Activated CD4-positive, alpha-beta T cell treated with anti-CD3 and anti-CD28 coated beads for 1 hour (primary cell): ENCODE measurements at places on chromosomes 13 and 19.

DNA sequence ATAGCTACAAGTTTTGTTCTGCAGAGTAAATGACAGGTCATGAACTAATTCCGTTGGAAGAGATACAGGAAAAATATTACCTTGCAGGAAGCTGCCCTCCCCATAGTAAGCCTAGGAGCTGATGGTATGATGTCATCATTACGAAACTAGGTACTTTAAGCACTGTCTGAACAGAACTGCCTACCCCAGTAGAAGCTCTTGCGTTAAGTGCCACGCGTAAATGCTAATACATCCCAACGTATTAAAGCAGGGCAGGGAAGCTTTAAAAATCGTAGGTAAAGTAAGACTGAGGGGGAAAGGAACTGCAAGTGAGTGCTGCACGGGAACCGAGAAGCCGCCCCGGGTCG lies 572 bp downstream of the UGGT2 start:
- DNase-seq = no peak

GRCh38 chr19:5074830-5075394 lies 106.0 kb downstream of the KDM4B start:
- DNase-seq = no peak

DNA sequence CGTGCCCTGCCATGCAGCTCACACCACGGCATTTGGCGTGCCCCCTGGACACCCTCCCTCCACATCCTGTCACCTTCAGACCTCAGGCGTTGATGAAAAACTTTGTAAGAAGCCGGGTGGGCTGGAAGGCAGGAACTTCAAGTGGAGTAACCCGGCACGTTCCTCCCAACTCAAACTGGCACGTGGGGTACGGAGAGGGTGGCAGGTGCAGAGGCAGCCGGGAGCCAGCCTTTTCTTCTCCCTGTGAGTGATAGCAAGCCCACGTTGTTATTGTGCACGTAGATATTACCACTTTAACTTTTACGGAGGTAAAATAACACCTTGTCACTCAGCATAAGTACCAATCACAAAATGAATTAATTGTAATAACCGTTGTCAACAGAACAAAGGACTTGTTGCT lies 198.0 kb downstream of the ZNF536 start:
- no peak for DNase-seq

DNA sequence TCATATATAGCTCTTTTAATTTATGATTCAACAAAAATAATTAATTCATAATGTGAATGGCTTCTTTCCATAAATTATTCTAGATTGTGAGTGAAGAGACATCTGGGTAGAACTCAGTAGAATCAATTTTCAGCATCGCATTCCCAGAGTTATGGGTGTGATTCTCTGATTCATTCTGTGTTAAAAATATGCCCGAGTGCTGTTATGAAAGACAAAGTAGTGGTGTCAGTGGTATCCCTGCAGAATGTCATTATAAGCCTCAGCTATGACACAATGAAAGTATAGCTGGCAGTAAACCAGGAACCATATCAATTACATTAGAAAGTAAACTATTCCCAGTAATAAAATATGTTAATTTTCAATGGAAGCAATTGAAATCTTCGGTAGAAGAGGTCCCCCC lies 480.5 kb upstream of the SLITRK1 start:
- DNase-seq = no peak

GRCh38 chr13:102569488-102569887 lies 27.3 kb upstream of the TPP2 start:
- DNase-seq = no peak

DNA sequence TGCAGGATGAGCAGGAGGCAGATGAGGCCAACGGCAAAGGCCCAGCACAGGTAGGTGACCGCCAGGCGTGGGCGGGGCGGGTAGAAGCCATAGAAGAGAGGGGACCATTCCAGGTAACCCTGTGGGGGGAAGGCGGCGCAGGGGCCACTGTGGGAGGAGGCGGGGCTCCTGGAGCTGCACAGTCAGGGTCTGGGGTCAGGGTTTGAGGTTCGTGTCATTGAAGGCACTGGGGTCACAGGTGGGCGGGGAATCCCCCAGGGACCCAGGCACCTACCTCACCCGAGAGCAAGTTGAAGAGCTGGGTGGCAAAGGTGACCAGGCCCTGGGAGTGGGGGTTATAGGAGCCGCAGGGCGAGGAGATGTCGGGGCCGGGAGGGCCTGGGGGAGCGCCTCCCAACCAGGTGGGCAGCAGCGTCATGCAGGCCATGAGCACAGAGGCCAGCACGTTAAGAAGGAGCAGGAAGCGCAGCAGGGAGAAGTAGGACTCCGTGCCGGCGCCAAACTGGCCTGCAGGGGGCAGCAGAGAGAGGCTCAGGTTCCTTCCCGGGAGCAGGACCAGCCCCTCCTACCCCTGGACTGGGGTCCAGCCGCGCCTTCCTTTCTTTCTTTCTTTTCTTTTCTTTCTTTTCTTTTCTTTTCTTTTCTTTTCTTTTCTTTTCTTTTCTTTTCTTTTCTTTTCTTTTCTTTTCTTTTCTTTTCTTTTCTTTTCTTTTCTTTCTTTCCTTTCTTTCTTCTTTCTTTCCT lies 4.6 kb downstream of the TMC4 start:
- peak; percentile 79 for DNase-seq

- DNase-seq = no peak
These were observed 52.0 kb downstream of the TDRD3 start for GRCh38 chr13:60448907-60449510.

DNA sequence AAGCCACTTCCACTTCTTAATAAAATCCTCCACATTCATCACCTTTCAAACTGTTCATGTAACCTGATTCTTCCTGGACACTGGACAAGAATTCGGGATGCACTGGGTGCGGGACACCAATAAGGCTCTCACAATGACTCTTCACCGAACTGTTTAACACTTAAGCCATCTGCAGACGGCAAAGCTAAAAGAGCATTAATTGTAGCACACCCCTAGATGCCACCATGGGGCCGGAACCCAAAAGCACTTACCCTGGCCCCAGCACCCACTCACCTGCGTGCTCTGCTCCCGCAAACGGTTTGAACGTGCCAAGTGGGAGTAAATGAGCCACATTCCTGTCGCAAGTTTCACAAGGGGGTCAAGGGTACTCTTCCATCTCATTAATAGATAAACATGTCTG lies 254.3 kb upstream of the PRR20A start:
- no peak for DNase-seq

- no peak for DNase-seq
These were observed 378.3 kb downstream of the GPC5 start for GRCh38 chr13:91776611-91777193.

GRCh38 chr19:32233091-32233490 lies 112.3 kb upstream of the ZNF507 start:
- no peak for DNase-seq

DNA sequence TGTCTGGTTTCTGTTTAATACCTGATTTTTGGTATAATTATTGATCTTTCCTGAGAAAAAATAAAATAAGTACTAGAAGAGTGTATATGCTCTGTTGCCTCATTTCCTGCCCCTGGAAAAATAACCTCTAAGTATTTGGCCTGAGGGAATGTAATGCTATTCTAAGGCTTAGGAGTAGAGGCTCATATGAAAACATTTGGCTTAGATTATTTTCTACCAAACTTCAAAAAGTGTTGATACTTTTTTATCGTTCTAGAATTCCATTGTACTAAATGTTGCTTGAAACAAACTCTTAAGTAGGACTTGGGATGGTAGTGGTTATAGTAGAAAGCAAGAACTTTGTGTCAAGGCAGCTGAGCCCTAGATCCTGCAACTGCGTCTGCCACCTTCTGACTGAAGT lies 57.8 kb downstream of the COG3 start:
- no peak for DNase-seq

- no peak for DNase-seq
These were observed 199.2 kb upstream of the MAB21L1 start for GRCh38 chr13:35675651-35676050.
